ENCODE measurements at places on chromosomes 11 and 22.
A peak's percentile ranks its signal among the peaks of the same experiment; 100 is the strongest.

GRCh38 chr11:62542750-62543567 lies 3.6 kb downstream of the AHNAK start:
- no peak for DNase-seq

GRCh38 chr22:17777005-17777716 lies 2.9 kb upstream of the BID start:
- no peak for DNase-seq

GRCh38 chr11:5247472-5248192 lies 2.0 kb downstream of the HBG1 start:
- no peak for DNase-seq

DNA sequence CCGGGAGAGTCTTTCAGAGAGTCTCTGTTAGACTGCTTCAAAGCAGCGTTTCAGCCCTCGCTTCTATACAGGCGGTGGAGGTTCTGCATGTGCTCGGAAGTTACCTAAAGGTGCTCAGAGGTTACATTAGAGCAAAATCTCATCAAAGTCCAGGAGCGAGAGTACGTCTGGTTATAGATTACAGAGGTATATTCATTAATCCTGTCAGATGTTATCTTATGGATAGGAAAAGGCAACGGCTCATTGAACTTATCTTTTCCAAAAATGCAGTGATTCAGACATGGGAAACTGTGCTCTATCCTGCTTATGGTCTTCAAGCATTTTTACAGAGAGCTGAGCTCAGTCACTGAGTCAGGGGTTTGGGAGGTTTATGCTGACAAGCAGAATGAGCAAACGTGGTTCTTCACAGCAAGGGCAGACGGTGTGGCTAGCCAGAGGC lies 9.1 kb upstream of the ZBED5 start:
- DNase-seq, result no peak

DNA sequence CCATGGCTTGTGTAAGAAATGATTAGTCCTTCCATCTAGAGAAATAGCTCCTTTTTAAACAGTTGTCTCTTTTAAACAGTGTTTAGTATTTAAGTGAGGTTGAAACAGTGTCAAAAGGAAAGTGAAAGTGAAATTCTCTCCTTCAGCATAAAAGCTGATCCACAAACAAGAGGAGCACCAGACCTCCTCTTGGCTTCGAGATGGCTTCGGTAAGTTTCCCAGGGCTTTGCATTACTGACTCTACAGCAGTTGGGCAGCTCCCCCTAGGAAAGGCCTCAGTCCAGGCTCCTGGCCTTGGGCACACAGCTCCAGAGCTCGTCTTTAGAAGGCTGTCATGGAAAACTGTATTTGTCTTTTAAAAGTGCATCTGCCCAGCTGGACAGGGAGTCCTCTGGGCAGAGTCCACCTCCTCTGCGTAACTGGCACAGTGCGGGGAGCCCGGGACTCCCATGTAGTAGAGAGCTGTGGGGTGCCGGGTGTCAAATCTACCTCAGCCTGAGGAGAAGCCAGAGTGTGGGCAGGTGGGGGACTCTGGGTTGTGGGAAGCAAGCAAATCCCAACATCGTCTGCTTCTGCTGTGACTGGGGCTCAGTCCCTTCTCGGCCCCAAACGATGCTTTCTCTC lies at the start of gene PLAAT4:
Gene PLAAT4 (plus strand): TSS at position 140 of the 624 bp plus-strand sequence. CDS start 61 bp downstream, at position 201.
- peak; percentile 39 for DNase-seq

DNA sequence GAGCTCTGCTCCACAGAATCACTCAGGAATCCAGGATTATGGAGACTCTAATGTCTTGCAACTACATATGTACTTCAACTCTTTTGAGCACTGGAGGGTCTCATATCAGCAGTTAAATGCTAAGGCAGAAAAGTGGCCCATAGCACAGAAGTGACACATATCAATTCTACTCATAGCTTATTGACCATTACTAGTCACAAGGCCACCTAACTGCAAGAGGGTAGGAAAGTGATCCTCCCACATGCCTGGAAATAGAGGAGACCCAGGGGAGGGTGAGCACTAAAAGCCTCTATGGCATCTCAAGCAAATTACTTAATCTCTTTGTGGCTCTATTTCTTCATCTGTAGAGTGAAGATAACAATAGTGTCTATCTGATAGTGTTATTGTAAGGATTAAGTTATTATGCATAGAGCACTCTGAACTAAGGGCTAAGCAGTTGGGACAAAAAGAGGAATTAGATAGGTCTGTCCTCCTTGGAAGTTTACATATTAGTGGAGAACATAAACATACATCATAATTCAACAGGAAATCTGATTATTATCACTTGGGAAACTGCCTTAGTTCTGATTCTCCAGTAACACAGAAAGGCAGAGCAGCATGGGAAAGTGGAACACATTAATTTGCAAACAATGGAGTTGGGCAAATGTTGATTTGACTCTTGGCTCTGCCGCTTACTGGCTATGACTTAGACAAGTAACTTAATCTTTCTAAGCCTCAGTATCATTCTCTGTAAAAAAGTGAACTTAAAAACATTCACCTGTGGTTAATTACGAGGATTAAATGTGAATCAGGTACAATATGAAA lies 25.1 kb upstream of the USP47 start:
- no peak for DNase-seq

- no peak for DNase-seq
Measured at GRCh38 chr22:48863965-48864528, 963.6 kb downstream of the BRD1 start.

DNA sequence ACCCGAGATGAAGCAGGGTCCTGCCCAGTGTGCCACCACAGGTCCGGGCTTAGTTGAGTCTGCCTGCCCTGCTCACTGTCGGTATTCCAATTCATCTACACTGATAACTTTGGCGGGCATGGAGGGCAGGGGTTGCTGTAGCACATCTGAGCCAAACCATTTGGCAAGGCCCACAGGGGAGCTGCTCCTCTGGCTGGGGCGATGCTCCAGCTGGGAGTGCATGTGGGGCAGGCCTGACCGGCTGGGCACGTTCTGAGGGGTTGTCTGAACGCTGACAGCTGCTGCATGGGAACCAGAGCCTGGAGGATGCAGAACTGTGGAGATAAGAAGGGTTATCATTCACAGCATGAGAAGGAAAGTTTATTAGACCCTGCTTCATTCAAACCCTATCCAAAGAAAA lies 40.4 kb downstream of the DRG1 start:
- DNase-seq, result no peak

GRCh38 chr11:82494988-82495432 lies 238.7 kb downstream of the FAM181B start:
- peak; percentile 15 for DNase-seq

GRCh38 chr11:62125881-62126280 lies 2.1 kb downstream of the INCENP start:
- no peak for DNase-seq

GRCh38 chr11:75035911-75036565 lies 47.3 kb downstream of the NEU3 start:
- peak; percentile 33 for DNase-seq

- DNase-seq, result no peak
Measured at GRCh38 chr11:64542172-64543125, 48.6 kb upstream of the SLC22A12 start.

- DNase-seq, result no peak
Measured at GRCh38 chr11:18912883-18913282, 26.3 kb downstream of the MRGPRX1 start.

DNA sequence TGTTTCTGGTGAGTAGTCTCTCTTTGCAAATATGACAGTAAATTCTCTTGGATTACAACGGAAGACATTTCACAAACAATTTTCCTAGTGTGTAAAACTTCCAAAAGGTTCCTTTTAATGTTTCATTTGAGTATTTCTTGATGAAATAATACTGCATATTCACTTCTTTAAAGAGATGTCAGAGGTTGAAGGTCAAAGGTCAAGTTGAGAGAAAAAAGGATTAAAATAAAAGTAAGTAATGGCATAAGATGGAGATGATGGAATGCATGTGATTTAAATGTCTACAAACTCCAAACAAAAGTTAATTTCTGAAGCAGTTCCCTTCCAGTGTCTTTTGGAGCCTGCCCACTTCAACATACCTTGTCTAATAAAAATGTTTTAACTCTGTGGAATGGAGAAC lies 40.7 kb downstream of the APOL5 start:
- DNase-seq, result no peak

DNA sequence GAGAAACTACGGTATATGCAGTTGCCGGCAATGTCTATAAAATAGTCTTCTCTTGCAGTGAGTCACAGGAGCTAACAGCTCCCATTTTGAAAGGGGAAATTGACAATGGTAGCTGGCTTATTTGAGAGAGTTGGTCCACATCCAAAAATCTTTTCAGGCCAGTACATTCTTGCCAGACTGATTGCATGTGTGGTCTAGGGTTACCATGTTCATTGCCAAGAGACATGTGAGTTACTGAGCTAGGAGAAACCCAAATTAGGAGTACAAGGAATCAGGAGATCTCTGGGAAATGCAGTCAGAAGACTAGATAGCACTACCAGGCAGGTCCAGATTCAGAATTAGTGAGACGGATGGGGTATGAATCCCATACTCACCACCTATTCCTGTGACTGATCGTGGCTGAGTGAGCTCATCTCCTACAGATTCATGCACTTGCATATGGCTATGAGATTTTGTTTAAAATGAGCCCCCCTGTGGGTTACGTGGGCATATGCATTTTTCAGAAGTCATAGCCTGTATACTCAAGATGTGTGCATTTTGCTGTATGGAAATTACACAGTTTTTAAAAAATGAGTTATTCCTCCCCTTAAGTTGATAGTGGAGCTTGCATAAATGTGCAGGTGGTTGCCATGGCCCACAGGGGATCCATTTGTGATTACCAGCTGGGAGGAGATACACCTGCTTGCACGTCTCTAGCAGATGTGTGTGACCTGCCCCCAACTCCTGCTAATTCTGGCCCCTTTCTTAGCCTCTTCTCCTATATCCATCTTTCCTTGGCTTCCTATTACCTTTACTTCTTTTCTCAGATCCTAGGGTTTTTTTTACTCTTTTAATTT lies 102.7 kb downstream of the COMMD9 start:
- no peak for DNase-seq

GRCh38 chr22:46043816-46044620 lies 67.1 kb upstream of the WNT7B start:
- no peak for DNase-seq

DNA sequence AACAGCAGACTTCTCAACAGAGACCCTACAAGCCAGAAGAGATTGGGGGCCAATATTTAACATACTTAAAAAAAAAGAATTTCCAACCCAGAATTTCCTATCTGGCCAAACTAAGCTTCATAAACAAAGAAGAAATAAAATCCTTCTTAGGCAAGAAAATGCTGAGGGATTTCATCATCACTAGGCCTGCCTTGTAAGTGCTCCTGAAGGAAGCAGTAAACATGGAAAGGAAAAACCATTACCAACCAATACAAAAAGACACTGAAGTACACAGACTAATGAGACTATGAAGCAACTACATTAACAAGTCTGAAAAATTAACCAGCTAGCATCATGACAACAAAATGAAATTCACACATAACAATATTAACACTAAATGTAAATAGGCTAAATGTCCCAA lies 947.9 kb upstream of the CHORDC1 start:
- DNase-seq, result no peak

DNA sequence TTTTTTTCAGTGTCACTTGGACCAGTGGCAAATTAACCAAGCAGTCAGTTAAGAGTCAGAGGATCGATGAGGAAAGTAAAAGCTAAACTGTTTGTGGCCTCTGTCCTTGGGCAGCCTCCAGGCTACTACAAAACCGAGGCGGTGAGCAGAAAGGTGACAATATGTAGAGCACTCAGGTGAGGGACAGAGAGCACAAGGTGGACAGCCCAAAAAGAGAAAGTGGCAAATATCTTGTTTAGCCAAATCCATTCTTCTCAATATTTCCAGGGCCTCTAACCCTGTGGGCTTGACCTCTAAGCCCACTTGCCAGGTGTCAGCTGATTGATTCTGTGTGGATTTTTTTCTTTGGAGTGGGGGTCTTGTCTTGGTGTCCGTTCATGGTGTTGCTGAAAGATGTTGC lies 4202.2 kb upstream of the OR11H1 start:
- no peak for DNase-seq

DNA sequence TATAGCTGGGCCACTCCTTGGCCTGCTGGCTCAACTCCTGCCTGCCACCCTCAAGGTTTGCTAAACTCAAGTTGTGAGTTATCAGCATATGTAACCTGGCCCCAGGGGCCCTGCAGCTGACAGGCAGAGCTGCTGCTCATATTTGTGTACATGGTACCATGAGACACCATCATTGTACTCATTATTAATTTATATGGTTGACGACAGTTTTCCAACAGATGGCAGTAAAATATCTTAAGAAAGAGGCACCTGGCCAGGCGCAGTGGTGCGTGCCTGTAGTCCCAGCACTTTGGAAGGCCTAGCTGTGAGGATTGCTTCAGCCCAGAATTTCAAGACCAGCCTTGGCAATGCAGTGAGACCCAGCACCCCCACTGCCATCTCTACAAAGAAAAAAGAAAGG lies 11.4 kb upstream of the DENND5A start:
- DNase-seq, result no peak

GRCh38 chr11:62999649-63000048 lies 14.9 kb upstream of the SLC22A6 start:
- DNase-seq, result no peak

- DNase-seq, result no peak
Measured at GRCh38 chr11:27868709-27869108, 168.5 kb upstream of the BDNF start.

DNA sequence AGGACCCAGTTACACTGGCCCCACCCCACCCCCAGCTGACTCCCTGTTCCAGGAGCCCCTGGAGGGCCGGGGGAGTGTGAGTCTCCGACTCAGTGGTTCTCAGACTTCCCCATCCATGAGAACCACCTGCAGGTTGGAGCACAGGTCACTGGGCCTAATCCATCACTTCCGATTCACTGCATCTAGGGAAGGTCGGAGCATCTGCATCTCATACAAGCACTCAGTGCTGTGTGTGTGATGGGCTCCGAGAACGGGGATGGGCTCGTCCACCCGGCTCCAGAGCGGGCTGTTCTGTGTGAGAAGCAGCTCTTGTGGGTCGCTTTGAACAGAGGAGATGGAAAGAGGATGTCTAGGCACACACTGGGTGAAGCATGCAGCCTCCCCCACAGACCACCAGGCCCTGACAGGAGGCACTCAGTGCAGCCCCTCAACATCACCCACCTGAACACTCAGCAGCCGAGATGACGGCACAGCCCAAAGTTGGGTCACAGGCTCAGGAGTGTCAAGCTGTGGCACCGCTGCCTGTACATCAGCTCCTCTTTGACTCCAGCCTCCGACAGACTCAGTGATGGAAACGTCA lies 541.4 kb downstream of the BRD1 start:
- DNase-seq, result no peak

- DNase-seq, result no peak
Measured at GRCh38 chr11:130087294-130087926, 17.7 kb downstream of the APLP2 start.

- DNase-seq, result no peak
Measured at GRCh38 chr11:133966921-133967598, 10.3 kb upstream of the IGSF9B start.

DNA sequence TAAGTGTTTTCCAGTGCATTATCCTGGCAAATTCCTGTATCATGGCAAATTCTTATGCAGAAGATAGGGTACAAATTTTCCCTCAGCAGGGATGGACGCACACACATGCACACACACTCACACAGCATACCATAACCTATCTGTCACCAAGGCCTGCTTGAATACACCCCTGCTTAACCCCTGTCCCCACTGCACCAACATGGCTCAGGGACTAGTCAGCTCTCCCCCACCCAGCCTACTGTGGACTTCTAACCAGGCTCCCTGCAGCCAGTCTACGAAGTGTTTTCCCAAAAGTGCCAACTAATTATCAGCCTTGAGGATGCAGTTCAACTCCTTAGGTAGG lies 63.1 kb downstream of the RAB30 start:
- no peak for DNase-seq

GRCh38 chr11:34507156-34507555 lies 6.4 kb downstream of the ELF5 start:
- no peak for DNase-seq

Data from renal pelvis (tissue), 12 donors.